ENCODE measurements at places on chromosomes 13 and 19.

DNA sequence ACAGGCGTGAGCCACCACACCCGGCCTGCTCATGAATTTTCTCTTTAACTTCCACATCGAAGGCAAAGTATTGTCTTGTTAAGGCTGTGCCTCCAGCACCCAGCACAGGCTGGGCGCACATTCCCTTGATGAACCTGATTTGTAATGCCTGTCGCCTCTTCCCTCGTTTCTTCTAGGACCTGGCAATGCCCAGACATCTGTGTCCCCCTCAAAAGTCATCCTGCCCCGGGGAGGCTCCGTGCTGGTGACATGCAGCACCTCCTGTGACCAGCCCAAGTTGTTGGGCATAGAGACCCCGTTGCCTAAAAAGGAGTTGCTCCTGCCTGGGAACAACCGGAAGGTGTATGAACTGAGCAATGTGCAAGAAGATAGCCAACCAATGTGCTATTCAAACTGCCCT lies 3.7 kb downstream of the ICAM1 start:
- DNase-seq = peak; percentile 55

GRCh38 chr19:19542507-19542906 lies 4.4 kb downstream of the CILP2 start:
- no peak for DNase-seq

DNA sequence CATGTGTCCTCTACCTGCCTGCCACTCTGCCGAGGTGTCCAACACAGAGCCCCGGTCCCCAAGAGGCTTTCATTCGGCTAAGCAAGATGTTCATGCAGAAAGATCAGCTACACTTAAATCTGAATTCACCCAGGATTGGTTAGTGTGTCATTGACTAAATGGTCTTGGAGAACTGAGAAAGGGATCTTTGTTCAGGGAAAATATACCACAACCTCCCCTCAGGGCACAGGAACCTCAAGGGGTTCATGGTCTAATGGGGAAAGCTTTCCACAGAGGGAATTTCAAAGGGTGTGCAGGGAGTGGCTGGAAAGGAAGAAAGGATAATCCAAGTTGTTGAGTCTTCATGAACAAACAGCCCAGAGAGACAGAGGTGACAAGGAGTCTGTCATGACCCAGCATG lies 14.4 kb upstream of the POP4 start:
- DNase-seq = no peak

- DNase-seq = no peak
Observed at GRCh38 chr13:59368693-59369092, 795.0 kb downstream of the DIAPH3 start.

- DNase-seq = no peak
Observed at GRCh38 chr19:5484398-5485285, 29.4 kb downstream of the ZNRF4 start.

DNA sequence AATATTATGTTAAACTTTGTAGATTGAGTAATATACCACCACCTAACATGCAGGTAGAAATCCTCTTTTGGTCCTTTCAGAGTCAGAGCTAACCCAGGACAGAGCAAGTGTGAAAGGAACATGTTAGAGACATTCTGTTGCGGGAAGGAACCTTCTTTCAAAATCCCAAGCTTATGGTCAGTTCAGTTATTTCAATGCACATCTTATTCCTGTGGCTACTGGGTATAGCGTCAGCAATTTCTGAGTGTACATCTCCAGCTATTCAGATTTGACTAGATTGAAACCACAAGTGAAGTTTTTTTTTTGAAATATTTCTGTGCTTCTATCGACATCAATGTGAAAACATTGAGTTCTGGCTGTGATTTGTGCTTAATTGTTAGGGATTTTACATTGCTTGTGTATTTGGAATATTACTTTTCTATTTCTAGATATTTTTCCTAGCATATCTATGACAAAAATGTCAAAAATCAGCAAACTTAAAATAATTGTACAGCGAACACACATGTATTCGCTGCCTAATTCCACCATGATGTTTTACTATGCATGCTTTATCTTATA lies 165.3 kb downstream of the LMO7 start:
- no peak for DNase-seq

DNA sequence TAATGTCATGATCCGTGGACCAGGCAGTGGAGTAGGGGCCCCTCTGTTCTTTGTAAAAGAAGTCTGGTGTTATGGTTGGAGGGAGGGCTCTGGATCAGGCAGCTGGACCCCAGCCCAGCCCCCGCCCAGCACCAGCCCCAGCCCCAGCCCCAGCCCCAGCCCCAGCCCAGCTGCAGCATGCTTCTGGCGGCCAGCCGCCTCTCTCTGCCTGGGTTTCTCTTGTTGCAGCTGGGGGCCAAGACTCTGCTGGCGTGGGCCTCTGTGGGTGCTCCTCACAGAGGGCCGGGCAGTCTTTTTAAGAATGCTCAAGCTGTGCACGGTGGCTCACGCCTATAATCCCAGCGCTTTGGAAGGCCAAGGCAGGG lies 17.9 kb downstream of the DOT1L start:
- DNase-seq = no peak

DNA sequence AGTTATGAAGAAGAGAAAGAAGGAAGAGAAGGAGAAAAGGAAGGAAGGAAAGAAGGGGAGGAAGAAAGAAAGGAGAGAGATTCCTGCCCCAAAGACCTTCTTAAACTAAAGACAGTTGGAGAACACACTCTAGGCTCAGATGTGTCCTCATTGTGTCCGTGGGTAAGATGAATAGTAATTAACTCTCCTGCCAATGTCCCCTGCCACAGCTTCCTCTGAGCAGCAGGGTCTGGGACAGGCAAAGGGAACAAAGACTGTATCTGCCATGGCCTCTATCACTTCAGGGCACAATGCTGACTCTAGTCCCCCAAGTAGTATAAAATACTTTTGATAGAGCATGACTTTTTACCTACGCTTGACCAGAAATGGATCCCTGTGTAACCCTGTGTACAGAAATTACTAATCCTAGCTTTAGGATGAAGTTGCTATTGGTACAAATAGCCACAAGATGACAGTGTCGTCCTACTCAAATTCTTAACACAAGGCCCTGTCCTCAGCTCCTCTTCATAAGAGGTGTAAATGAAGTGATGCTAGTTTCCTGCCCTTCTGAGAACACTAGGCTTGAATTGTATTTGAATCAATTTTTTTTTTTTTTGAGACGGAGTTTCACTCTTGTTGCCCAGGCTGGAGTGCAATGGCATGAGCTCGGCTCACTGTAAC lies 186.2 kb upstream of the GPR12 start:
- no peak for DNase-seq

GRCh38 chr19:11639245-11639601 lies 41.9 kb downstream of the ZNF627 start:
- no peak for DNase-seq

DNA sequence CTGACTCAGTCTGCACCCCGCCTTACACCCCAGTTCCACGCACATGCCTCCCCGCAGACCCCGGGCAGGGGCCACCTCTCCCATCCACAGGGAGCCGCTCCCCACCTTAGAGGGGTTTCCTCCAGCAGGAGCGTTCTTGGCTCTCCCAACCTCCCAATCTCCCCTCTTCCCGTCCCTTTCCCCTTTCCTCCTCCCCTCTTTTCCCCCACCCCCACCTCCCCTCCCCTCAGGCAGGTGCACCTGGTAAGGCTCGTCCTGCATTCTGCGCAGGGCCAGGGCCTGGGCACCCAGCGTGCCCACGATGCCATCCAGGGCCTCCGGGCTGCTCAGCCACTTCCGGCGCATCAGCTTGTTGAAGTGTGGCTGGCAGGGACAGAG lies 27.3 kb downstream of the EXOC3L2 start:
- DNase-seq = no peak

DNA sequence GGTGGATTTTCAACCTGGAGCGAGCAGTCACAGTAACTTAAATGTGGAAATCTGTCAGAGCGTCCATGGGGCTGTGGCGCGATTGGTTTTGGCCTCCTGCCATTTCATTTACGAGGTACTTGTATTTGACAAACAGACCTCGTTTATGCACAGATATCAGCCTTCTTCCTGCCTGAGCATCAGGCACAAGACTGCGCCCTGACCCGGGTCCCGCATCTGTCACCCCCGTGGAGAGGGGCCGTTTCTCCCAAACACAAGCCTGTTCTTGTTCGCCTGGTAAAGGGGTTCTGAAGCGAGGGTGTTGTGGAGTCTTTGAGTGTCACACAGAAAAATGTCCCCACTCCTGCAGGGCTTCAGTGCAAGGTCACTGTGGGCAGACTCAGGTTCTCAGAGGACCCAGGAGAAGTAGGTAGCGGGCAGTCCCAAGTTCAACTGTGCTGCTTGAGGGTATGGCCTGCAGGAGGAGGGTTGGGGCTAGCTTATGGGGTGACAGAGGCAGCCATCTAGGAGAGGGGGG lies 202.3 kb downstream of the URI1 start:
- DNase-seq = no peak

DNA sequence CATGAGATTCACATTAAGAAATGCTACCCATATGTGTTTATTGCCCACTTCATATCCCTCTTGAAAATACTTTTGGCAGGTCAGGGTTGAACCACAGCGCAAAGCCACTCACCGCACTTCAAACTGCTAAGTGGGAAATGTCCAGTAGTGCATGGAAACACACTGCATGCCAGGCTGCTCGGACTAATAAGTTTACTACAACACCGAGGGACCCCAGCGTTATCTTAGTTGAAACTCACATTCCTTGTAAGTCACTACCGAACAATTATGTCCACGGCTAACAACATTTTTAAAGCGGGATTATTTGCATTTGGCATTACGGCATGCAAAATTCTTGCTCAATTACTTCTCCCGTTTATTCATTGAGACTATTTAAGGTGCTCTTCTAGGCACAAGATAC lies 4.0 kb downstream of the BRD4 start:
- no peak for DNase-seq

DNA sequence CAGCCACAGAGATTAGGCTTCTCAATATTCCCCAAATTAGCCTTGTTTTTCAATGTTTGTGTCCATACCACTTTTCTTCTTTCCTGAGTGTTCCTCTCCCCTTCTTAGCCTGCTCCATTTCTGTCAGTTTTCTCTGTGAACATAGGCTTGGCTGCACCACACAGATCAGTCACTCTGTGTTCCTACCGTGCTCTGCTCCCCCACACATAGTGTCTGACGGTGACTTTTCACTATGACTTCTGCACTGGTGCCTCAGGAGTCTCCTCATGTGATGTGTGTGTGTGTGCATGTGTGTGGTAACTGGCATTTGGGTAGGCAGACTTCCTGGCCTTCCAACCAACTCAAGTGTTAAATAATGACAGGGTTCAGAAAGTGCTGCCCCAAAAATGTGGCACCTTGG lies 47.9 kb upstream of the MYCBP2 start:
- no peak for DNase-seq

- DNase-seq = no peak
Observed at GRCh38 chr13:96982672-96983071, 11.6 kb downstream of the OXGR1 start.

DNA sequence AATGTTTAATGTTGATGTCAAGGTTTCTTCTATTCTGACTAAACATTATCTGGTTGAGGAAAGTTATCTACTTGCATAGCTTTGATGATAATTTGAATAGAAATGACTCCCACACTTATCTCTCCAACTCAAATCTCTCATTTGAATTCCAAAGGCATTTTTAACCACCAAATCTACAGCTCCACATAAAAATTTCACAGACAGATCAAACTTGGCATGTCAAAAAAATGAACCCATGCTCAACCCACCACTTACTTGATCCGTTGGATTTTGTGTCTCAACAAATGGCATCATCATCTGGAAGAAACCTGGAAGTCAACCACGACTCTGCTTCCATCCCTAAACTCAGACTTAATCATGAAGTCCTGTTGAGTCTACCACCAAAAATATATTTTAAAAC lies 1050.4 kb downstream of the EFNB2 start:
- DNase-seq = no peak

DNA sequence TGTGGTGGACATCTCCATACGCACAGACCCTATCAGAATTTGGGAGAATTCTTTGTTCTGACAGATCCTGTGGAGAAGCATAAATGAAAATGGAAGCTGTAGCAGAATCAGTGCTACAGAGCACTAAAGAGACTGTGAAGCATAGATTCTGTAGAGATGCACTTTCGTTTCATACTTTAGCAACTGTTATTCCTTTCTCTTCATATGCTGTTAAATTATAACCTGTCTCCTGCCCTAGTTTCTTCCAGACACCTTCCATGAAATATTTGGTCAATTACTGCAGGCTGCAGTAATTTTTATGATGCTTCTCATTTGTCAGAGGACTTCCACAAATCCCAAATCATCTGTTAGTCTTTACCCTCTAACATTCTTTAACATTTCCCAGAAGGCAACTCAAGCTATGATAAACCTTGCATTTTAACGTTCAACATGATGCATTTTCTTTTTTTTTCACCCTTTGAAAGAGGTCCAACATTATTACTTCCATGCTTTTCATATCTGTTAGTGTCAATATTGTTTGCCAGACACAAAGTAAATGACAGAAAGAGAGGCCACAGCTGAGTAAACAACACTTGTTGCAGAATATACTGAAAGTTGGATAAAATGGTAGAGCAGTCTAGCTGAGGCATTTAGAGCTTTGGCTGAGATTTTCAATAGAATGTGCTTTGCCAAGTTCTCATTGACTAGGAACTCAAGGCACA lies 412.7 kb downstream of the LMO7 start:
- DNase-seq = no peak

DNA sequence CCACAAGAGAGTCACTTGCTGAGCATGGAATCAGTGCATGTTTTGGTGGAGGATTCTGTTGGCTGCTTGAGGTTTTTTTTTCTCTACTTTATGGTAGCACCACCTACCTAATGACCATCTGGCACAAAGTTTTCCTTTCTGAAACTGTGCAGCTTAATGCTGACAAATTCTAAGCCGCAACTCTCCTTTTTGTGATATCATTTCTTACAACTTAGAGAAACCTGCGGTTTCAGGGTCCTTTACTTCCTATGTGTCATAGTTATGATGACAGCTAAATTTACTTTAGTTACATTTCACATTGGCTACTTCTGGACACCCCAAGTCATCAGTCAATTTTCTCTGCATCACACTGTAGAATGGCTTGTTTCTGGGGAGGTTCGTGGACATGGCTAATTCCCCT lies 115.4 kb upstream of the TMTC4 start:
- no peak for DNase-seq

GRCh38 chr19:35351411-35352176 lies 3.9 kb downstream of the FFAR1 start:
- DNase-seq = no peak

GRCh38 chr19:14325863-14326262 lies 55.4 kb upstream of the ADGRE5 start:
- no peak for DNase-seq

GRCh38 chr13:98134901-98135300 lies 8.0 kb upstream of the FARP1 start:
- no peak for DNase-seq

GRCh38 chr13:42574011-42574410 lies at the start of gene TNFSF11:
TNFSF11 (plus strand) TSS chr13:42574152; CDS start chr13:42574304, 152 bp downstream.
- DNase-seq = no peak

- DNase-seq = no peak
Observed at GRCh38 chr13:96822895-96823294, 171.4 kb downstream of the OXGR1 start.

GRCh38 chr19:48991873-48992580 lies 1.1 kb downstream of the GYS1 start:
- DNase-seq = no peak

All from Right ventricle myocardium inferior (tissue), 1 donor.